ENCODE measurements at places on chromosomes 7 and 10.

GRCh38 chr7:133853706-133854276 lies 273.3 kb upstream of the LRGUK start:
- DNase-seq: peak; percentile 35

DNA sequence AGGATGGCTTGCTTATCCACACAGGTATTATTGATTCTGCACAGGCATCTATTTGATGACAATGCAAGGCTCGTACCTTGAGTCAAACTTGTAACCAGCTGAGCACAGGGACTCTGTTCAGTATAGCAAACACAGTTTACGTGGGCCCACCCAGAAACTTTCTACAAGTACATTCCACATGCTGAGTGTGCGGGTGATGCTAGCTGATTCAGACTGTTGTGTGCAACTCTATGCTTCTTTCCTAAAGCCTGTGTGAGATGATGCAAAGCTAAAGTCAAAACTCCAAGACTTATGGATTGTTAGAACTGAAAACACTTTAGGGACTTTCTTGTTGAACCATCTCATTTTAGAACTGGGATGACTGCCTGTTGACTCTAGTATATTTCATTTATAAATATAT lies 21.5 kb upstream of the CALD1 start:
- DNase-seq: no peak

- no peak for DNase-seq
Measured at GRCh38 chr7:117809958-117810357, 63.3 kb downstream of the CTTNBP2 start.

DNA sequence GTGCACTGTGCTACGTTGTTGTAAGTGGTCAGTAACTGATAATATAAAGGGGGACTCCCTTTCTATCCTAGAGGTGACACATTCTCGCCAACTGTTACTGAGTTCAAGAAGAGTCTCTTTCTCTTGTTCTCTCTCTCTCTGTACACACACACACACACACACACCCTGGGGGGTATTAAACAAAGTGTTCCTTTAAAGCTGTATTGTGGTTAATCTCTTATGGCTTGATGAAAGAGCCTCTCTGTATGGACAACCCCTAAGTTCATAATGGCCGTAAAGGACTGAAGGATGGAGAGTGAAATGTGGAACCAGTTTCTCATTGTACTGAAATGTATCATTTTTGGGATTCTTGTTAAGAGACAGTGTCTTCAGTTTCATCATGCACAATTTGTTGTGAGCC lies 145.2 kb upstream of the BMPER start:
- no peak for DNase-seq

- peak; percentile 10 for DNase-seq
Measured at GRCh38 chr7:21542891-21543527, at the start of gene DNAH11. DNAH11 (plus strand) TSS chr7:21543039; CDS start chr7:21543246, 207 bp downstream.

- no peak for DNase-seq
Measured at GRCh38 chr10:69348816-69349541, 67.7 kb downstream of the TACR2 start.

GRCh38 chr7:133703547-133703946 lies 423.6 kb upstream of the LRGUK start:
- no peak for DNase-seq

DNA sequence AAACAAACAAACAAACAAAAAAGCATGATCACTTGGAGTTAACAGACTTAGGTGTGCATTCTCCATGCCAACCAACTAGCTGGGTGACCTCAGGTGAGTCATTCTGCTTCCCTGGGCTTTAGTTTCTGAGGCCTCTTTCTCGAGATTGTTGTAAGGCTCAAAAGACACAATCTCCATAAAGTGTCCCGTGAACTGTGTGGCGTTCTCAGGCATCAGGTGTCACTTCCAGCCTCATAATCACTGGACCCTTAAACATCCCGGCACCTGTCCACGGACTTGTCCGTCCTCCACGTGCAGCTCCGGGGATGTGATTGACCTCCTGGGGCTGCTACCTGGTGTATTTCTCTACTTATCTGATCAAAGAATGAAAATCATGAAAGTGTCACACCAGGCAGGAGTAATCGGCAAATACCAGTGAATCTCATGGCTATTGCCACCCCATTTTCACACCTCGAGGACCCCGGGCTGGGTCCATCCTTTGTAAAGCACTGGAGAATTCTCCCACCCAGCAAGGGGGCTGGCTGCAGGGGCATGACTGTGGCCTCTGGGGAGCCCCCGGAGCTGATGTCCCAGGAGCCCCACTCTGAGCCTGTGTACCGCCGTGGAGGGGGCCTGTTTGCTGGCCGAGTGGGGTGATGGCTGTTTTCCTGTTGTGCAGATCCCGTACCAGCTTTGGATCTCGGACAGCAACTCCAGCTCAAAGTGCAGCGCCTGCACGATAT lies 189.8 kb upstream of the SH2B2 start:
- no peak for DNase-seq

GRCh38 chr7:143240291-143241168 lies 18.7 kb downstream of the TAS2R40 start:
- peak; percentile 83 for DNase-seq

DNA sequence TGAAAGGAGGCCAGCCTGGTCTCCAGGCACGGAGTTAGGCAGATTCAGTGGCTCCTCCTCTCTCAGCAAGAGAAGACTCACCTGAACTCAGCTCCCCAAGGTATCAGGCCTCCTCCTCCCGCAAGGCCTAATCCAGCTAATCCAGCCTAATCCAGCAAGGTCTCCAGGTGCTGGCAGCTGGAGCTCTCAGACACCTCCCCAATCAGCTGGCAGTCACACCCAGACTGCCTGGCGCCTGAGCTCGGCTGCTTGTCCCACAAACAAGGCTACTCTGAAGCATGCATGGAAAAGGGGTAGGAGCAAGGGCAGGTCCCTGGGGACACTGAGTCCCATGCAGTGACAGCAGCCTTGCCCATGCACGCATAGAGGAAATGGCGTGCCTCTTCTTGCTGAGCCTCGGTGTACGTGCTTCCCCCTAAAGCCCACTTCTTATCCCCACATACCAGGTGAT lies 3.3 kb upstream of the OPN4 start:
- DNase-seq: no peak

GRCh38 chr7:24707988-24708615 lies 49.2 kb downstream of the GSDME start:
- no peak for DNase-seq

- DNase-seq: no peak
Measured at GRCh38 chr7:41573015-41573414, 129.9 kb downstream of the INHBA start.

DNA sequence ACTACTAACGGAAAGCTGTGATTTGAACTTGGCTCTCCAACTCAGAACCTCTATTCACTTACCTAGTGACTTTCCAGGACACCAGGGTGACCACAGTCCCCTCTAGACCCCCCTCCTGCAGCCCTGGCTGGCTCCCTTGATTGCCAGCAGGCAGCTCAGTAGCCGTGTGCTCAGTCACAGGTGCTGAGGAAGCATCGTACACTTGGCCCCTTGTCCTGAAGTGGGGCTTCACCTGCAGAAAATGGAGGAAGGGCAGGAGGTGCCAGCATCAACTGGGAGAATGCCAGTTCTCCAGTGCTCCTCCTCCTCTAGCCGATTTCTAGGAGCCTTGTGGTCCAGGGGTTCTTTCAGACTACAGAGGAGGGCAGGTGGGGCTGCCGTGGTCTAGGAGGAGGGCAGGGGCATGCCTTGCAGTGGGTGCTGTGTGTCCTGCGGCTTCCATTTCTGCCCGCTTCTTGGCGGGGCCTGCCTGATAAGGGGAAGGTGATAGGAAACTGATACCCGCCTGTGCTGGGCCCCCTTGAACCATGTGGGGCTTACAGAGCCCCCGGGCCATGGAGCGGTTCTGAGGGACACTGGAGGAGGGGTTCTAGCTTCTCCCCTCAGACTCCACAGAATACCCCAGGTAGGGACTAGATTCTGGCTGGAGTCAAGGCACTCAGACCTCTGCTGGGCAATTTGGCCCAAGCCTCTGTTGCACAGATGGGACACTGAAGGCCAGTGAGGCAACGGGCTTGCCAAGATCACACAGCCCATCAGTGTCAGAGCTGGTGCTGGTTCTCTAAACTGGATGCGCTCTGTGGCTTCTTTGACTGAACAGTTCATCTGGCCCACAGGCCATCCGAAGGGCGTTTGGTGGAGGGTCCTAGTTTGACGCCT lies 14.0 kb downstream of the FAM241B start:
- no peak for DNase-seq

DNA sequence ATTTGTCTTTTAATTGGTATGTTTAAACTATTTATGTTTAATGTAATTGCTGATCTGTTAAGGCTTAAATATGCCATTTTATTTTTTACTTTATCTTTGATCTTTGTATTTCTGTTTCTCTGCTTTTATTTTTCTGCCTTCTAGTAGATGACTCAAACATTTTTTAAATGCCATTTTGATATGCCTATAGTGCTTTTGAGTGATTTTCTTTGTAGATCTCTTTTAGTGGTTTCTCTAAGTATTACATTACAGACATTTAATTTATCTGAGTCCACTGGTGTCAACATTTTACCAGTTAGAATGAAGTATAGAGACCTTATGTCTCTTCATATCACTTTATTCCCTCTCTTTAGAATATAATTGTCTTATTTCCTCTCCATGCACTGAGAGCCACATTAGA lies 32.7 kb downstream of the IL6 start:
- no peak for DNase-seq

GRCh38 chr7:88522771-88523293 lies 216.1 kb upstream of the STEAP4 start:
- DNase-seq: no peak

GRCh38 chr10:70786799-70787415 lies 1.7 kb upstream of the TBATA start:
- peak; percentile 32 for DNase-seq

DNA sequence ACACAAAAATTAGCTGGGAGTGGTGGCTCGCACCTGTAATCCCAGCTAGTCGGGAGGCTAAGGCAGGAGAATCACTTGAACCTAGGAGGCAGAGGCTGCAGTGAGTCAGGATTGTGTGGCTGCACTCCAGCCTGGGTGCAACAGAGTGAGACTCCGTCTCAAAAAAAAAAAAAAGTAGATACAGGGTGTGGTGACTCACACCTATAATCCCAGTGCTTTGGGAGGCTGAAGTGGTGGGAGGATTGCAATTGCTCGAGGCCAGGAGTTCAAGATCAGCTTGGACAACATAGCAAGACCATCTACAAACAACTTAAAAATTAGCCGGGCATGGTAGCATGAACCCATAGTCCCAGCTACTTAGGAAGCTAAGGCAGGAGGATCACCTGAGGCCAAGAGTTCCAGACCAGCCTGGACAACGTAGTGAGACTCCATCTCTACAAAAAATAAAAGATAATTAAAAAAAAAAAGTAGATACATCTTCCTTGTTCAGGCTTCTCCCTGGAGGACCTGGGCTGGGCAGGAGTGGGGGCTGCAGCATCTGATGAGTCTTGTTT lies 2.0 kb downstream of the MOSPD3 start:
- DNase-seq: no peak

- no peak for DNase-seq
Measured at GRCh38 chr10:123507298-123507697, 158.9 kb upstream of the GPR26 start.

DNA sequence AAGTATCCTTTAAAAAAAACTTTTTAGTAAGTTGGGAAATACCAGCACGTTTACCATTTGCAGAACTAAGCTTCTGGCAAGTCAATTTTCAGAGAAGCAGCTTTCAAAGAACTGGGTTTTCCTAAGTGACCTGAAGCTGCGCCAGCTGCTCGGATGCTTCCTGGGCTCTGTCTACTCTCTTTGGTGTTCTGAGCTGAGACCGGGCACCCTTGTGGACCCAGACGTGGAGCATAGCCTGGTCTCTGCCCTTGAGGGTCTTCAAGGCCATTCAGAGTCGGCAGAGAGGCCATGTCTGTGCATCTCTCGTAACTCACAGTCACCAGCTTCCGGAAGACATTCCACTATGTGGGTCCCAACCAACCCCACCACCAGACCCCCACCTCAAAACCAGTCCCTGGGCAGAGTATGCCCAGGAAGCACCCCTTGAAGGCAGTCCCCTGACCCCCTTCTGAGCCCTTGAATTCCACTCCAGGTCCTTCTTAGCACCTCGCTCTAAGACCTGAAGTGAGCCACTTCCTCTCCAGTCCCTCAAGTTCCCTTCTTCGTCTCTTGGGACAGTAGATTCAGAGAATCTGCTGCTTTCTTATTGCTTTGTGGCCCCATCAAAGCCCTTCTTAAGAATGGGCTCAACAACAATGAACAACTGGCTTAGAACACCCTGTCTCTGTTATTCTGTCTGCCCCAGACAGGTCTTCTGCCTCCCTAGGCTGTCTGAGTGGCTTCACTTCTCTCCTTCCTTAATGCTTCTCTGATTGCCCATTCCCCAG lies 8.5 kb downstream of the CALML5 start:
- DNase-seq: no peak

- no peak for DNase-seq
Measured at GRCh38 chr7:91263384-91264045, 718 bp upstream of the FZD1 start.

- peak; percentile 69 for DNase-seq
Measured at GRCh38 chr7:135886345-135887132, 90.6 kb downstream of the MTPN start.

GRCh38 chr10:28014651-28015050 lies 15.8 kb upstream of the ODAD2 start:
- peak; percentile 29 for DNase-seq

GRCh38 chr7:136998495-136998894 lies 130.0 kb downstream of the CHRM2 start:
- no peak for DNase-seq

DNA sequence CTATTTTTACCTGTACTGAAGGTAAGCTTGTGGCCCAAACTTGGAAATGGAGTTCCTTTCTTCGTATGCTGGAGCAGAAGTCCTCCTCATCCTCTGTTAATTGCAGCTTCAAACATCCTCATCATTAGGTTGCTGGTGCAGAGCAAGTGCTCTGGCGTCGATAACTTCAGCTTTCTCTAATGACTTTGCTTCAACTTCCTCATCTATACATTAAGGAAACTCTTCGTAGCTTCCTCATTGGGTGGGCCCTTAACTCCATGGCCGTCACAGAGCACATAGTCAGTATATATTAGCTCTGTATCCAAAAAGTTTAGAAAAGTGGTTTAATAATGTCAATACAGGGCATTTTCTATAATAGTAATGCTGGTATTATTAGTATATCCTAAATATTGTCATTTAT lies 447.7 kb downstream of the SUGCT start:
- DNase-seq: no peak

DNA sequence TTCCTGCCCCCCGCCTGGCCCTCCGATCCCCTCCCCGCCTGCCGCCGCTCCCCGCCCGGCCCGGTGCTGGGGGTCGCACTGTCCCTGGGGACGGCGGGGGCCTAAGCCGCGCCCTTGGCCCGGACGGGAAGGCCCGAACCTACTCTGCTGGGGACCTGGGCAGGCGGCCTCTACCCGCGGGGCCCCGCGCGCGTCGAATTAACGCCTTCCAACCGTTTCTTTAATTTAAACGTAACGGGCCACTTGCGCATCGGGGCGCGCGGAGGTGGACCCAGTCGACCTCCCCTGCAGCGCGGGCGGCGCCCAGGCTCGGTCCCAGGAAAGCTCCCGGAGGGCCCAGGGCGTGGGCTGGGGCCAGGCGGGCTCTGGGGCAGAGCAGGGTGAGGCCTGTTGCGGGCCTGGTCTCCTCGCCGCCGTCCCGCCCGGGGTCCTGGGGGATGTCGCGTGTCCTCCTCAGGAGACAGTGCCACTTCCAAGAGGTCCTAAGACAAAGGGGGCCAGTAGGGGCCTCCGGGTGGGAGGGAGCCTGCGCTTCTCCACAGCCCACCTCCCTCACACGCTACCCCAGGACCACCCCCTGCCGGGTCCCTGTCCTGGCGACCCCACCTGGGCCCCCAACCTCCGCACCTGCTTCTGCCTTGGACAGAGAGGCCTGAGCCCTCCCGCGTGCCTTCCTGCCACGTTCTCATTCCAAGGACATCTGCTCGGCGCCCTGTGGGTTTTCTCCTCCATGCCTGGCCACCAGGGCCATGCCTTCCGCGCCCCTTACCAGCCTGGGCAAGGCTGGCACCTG lies 658 bp upstream of the PTPRN2 start:
- DNase-seq: no peak
